Activated naive CD4-positive, alpha-beta T cell treated with anti-CD3 and anti-CD28 coated beads, Interleukin-2, amount 10 ng/mL, durations not matched to agents 7 days and 5 days (primary cell): ENCODE measurements at places on chromosomes 5 and 9.
A peak's percentile ranks its signal among the peaks of the same experiment; 100 is the strongest.

DNA sequence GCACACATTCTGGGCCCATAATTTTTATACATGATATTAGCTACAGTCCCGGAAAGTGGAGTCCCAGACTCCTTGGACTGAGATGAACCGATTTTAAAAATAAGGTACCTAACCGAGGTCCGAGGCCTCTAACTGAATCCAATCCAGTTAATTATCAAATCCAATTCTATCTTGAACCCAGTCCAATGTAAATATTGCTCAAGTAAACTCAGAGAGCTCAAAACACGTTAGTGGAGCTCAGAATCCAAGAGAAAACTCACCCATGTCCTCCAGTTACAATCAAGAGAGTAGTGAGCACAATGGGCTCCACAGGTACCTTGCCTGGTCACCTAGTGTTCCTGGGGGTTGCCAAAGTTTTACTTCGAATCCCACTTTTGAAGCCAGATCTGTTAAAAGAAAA is 37.9 kb upstream of the DIRAS2 start:
- no peak for DNase-seq

- DNase-seq: no peak
Observed at GRCh38 chr5:133238426-133239205, 186.8 kb downstream of the HSPA4 start.

DNA sequence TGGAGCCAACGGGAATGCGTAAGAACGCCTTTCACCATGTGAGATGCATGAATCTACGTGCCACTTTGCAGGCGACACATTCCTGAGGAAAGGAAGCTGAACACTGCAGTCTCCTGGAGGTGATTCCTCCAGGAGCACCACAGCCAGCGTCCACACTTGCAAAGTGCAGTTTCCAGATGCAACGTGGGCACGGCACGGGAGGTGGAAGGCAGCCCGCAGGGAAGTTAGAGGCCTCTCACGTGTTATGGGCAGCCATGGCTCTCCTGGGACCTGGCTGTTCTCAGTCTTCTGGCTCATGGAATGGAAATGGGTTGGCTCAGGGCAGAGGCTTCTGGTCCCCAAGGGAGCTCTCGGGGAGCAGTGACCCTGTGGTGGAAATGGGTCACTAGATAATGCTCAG is 381.0 kb upstream of the IRX4 start:
- no peak for DNase-seq

DNA sequence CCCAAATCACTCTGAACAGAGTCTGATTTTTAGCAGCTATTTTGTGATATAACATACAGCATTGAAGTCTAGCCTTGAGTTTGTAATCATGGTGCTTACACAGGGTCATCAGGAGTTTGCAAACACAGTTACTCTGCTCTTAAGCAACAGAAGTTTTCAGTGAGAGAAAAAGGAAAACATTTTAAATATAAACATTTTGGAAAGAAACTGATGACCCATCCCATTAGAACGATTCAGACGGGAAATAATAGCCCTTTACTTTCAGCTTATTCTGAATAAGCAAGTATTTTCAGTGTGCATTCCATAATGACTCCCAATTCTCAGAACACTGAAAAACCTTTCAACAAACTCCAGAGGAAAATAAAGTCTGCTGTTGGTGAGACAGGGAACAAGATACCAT is 46.7 kb upstream of the TMC1 start:
- no peak for DNase-seq

DNA sequence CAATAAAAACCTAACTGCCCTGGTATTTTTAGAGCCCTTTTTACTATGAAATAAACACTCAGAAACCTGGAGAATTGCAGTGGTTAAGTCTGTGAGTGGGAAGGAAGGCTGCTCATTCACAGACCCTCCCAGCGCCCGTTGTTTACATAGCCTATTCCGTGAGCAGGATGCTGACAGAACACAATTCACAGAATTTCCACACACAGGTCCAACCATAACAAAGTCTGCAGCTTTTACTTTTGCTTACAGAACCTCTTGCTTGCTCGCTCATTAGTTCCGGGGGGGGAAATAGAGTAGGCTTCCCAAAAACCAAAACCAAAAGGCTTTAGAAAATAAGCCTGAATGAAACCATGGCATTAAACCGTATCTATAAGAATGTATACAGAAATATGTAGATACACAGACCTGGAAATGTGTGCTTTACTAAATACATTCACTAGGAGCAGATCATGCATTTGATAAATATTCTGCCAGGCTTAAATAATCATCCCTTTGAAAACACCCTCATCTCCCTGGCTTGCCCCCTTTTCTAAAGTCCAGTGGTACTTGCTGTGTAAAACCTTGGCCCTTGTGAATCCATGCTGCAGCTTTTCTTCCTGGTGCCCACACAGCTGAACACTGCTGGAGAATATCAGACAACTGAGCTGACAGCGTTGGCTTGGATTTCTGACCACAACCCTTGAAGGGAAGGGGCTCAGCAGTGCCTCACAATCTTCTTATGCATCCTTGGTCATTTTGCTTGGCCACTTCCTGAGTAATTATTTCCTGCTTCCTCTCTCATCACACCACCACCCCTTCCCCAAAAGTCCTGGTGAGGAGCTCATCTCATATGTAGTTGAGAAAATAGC is 128.0 kb downstream of the FANCC start:
- DNase-seq: peak; percentile 69

GRCh38 chr5:116451905-116452450 is 122.6 kb downstream of the SEMA6A start:
- DNase-seq: no peak

DNA sequence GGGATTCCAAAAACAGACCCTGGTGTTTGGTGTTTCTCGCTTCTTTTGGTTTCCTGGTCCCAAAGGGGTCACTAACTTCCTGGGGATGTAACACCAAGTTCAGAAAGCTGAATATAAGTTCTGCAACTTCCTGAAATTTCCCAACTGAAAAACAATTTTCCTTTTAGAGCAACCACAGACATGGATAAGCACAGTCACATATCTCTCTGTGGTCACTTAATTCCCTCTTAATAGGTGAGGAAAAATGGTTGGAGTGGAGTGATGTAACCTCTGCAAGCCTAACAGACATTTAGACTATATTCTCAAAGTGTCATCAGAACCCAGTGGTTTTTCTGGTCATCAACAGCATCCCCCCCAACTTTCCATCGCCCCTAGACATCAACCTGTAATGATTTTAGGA is 135.3 kb downstream of the PRELID2 start:
- no peak for DNase-seq

GRCh38 chr9:1966725-1967366 is 48.3 kb upstream of the SMARCA2 start:
- DNase-seq: no peak

DNA sequence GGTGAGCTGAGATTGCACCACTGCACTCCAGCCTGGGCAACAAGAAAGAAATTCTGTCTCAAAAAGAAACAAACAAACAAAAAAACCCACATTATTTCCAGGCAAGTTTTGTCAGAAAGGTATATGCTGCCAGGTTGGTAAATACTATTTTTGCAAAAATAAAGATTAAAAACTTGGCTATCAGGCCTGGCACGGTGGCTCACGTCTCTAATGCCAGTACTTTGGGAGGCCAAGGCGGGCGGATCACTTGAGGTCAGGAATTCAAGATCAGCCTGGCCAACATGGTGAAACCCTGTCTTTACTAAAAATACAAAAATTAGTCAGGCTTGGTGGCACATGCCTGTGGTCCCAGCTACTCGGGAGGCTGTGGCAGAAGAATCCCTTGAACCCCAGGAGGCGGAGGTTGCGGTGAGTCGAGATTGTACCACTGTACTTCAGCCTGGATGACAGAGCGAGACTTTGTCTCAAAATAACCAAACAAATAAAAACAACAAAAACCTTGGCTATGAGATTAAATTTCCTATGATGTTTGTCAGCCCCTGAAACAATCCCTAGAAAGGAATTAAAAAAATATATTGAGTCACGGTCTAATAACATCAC is 22.7 kb downstream of the AGXT2 start:
- DNase-seq: no peak

GRCh38 chr5:158852622-158853021 is 247.1 kb downstream of the EBF1 start:
- no peak for DNase-seq

- DNase-seq: no peak
Observed at GRCh38 chr5:133383580-133383939, 228.8 kb downstream of the FSTL4 start.

DNA sequence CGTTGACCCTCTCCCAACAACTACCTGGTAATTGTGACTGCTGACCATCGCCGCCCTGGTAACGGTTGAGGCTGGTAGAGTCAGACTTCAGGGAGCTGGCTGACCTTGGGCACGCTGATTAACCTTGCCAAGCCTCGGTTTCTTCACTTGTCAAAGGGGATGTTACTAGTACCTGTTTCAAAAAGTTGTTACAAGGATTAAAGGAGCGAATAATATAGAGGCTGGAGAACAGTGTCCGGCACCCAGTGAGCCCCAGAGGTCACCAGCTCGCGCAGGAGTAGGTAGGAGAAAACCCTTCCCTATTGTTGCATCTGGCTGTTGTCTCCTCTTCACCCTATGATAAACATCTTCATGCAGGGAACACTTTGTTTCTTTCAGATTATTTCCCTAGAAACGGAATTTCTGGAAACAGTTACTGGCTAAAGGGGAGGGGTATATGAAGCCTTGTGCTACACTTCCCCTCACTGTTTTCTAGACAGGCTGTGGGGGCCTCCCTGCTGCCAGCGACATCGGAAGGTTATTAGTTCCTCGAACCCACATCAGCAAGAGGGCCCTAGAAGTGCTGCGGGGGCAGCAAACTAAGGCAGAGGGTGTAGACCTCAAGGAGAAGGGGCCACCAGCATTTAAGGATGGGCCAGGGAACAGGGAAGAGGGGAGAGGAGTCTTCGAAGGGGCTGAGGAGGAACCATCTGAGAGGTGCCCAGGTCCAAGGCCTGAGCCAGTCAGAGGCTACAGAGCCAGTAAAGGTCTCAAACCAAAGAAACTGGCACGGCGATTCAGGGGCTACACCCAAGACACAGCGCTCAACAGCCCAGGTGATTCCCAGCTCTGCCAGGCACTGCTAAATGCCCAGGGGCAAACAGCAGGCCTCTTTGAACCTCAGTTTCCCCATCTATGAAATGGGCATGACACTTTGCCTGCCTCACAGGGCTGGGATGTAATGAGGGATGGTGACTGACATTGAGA is 37.6 kb downstream of the HRH2 start:
- peak; percentile 19 for DNase-seq

GRCh38 chr9:133942206-133942975 is 49.7 kb downstream of the VAV2 start:
- DNase-seq: no peak

DNA sequence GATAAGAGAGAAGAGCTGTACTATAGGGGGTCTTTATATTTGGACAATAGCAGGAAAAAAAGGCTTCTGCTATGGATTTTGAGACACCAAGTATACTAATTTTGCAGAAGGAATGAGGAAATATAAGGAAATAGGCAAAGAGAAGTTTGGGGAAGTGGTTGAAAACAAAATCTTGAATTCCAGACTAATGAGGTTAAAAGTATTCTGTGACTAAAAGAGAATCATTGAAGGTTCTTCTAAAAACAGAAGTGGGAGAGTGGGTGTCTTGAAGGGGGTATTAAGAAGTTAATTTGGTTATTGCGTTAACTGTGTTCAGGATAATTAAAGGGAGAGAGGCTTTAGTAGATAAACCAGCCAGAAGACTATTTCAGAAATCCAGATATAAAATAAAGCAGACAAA is 148.7 kb downstream of the RFK start:
- no peak for DNase-seq
